Stromal cell of bone marrow (primary cell): ENCODE measurements at places on chromosomes 7 and 10.

DNA sequence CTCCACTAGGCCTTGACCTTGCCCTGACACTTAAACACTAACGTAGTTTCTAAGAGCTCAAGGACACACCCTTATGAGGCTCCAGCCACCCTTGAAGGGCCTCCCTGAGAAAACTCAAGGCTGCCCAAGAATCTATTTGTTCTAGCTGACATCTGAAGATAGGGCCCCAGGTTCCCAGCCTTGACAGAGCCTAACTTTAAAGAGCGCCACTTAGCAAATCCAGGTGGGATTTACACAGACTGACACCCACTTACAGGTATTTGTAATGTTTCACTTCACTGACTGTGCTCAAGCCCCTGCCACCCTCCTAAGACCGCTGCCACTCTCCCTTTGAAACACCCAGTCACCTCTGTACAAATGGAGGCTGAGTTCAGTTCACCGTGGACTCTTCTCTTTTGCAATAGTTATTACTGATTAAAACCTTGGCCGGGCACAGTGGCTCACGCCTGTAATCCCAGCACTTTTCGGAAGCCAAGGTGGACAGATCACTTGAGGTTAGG, 90.4 kb downstream of the SVOPL start:
- DNase-seq, result no peak

DNA sequence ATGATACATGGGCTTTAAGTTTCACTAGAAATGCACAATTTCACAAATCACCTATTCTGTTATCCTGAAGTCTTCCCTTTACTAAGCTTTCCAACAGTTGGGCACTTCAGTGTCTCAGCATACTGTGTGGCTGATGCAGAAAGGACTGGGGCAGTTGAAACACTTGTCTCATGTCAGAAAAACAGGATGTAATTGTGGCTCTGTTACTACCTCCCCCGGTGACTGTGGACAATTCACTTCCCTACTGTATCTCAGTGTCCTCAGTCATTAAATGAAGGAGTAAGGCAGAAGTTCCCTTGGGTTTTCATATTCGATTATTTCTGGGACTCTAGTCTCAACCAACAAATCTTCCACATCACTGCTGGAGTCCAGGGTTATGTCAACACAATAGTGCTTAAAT, 17.9 kb downstream of the ANKRD22 start:
- DNase-seq, result no peak

DNA sequence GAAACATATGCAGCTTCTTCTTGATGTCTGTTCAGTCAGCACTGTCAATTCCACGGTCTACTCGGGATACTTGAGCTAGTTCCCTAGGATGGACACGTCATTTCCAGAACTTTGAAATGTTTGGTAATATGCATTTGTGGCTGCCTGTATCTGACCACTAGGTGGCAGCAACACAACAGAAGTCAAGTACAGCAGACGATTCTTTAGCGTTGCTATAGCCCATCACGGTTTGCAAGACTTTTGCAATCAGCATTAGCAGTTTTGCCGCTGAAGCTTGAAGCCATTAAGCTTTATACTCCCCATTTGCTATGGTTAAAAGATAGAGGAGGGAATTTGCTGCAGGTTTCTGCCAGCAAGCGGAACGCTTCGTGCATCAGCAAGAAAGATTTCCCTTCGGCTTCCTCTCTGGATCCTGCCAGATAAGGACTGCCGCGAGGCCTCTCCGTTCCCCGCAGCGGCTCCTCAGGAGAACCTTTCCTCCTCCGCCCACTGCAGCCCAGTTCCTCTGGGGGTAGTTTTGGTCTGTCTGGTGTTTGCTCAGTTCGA, 63.5 kb downstream of the ABCC2 start:
- peak; percentile 92 for DNase-seq

DNA sequence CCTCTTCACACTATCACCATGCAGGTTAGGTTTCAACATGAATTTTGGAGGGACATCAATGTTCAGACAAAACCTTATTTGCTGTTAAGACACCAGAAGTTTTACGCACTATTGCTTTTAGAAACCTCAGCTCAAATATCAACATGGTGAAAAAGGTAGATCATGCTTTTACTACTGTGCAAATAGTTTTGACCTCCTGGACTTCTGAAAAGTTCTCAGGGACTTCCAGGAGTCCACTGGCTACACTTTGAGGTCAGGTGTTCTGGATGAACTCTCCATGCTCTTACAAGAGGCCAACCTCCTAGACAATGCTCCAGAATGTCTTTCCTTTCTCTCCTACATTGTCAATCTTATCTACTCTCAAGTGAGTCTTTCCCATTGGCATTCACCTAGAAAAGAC, 55.9 kb downstream of the SLC25A13 start:
- DNase-seq, result no peak

GRCh38 chr10:49277973-49278372, 21.0 kb upstream of the C10orf71 start:
- DNase-seq, result no peak

DNA sequence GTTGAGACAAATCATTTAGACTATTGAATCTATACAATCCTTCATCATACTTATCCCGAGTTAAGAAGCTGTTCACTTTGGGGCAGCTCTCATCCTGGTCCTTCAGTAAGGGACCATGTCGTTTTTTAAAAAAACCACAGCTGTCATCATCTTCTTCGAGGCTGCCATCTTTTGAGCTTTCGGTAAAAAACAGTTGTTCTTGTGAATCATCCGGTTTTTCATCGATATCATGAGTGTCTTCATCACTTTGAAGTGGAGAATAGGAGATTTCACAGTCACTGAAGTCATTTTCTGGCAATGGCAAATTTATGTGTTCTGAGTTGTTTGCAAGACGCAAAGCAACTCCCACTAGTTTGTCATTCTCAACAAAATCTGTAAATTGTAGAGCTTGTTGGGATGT, 3.9 kb downstream of the DCLRE1A start:
- no peak for DNase-seq

GRCh38 chr10:76021398-76021797, 590.0 kb downstream of the LRMDA start:
- no peak for DNase-seq

DNA sequence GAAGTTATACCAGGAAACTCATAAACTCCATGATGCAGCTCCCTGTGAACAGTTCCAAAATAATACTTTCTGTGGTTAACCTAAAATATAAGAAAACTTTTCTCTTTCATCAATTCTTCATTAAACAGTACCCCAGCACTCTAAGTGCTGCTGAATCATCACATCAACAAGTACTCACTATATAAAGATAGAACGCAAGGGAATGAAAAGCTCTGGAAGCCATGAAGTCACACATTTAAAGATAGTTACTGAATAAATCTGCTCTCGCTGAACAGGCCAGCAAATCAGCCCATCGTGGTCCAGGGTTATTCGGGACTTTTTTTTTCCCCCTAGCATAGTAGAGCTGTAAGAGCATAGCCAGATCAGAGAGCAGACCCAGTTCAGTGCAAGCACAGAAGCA, 254.3 kb downstream of the IPMK start:
- no peak for DNase-seq

GRCh38 chr7:18103436-18104218, 76.0 kb upstream of the PRPS1L1 start:
- DNase-seq, result no peak

DNA sequence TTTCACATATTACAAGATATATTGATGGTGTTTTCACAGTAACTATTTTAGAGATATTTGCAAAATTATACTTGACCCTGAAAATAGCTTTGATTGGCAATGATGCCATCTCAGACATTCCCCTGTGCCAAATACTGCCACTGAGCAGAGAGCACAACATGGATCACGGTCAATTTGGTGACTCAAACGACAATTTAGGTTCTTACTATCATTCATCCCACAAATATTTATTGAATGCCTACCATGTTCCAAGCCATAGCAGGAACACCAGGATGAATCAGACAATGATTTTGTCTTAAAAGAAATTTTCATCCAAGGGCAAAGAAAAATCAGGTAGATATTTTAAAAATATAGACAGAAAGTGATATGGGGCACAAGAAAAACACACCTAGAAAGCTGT, 153.2 kb upstream of the ADO start:
- DNase-seq, result no peak

- no peak for DNase-seq
Measured at GRCh38 chr10:63697956-63698786, 177.0 kb downstream of the REEP3 start.

GRCh38 chr7:44288811-44289340, 36.5 kb downstream of the CAMK2B start:
- no peak for DNase-seq

DNA sequence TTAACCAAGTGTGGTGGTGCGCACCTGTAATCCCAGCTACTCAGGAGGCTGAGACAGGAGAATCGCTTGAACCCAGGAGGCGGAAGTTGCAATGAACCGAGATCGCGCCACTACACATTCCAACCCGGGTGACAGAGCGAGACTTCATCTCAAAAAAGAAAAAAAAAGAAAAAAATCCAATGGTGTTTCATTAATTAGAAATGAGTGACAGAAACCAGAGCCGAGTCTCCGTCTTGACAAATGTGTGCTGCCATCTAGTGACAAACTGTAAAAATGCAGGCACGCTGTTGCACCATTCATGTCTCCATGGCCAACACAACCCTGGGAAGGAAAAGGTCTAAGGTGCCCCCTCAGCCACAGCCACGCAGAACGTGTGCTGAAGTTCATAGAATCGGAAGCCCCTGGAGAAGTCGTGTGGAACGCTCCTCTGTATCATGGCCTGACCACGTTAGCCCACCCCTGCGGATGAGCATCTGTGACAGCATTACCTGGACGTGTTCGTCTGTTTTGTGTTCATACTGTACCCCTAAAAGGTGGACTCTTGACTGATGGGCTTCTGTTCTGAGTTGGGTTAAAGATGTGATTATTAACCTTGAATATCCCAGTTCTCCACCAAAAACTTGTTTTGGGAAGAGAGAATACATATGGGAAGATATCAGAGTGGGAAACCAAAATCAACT, 94.9 kb downstream of the LYZL2 start:
- peak; percentile 53 for DNase-seq

- peak; percentile 93 for DNase-seq
Measured at GRCh38 chr10:103445767-103446567, 6.2 kb downstream of the CALHM2 start.

DNA sequence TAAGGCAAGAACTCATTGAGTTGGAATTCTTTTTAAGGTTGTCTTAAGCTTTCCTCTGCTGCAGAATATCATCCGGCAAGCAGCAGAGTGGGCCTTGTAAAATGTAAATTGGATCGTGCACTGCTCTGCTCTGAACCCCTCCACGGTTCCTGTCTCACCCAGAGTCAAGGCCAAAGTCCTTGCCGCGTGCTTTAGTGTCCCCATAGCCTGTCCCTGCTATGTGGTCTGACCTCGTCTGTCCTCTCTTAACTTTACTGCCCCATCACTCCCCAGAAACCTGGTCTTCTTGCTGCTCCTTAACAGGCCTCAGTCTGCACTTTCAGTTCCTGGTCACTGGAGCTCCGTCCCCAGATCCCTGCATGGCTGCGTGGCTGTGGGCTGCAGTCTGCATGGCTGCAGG, 121.6 kb upstream of the SDK1 start:
- DNase-seq, result no peak

- DNase-seq, result peak; percentile 86
Measured at GRCh38 chr7:96388620-96389383, 66.9 kb upstream of the SLC25A13 start.

- no peak for DNase-seq
Measured at GRCh38 chr10:104505521-104506042, 135.5 kb upstream of the SORCS3 start.

- DNase-seq, result no peak
Measured at GRCh38 chr10:78247821-78248220, 214.2 kb downstream of the RPS24 start.

DNA sequence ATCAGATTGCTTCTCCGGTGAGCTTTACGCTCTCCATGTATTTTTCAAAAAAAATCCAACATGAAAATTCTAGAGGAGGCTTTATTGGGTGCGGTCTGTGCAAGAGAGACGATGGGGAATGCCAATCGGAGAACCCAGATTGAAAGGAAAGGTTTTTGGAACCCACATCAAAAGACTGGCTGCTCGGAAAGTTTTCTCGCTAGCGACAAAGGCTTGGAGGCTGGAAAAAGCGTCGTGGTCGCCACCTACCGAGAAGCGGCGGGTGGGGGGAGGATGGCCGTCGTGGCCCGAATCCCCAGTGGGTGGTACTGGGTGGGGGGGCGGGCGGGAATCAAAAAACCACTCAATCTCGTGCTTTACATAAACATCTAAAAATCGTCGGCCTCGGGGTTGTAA, 1.1 kb upstream of the GTF2I start:
- no peak for DNase-seq

DNA sequence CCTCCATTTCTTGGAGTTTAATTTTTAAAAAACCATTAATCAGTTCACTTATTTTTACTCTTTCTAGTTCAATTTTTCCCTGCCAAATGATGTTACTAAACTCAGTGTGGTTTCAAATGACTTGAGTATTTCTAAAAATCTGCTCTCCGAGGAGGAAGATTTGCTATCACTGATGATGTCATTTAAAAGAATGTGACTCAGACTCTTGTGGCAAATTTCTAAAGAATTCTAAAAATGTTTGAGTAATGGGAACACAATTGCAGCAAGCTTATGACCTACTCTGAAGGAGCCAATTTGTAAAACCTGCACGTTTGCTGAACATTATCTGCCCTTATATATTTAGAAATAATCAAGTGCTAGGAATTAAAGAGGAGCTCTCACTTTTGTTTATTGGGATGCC, 88.6 kb downstream of the SPAG6 start:
- peak; percentile 80 for DNase-seq

- DNase-seq, result no peak
Measured at GRCh38 chr7:33698041-33698440, 207.3 kb upstream of the BMPER start.

DNA sequence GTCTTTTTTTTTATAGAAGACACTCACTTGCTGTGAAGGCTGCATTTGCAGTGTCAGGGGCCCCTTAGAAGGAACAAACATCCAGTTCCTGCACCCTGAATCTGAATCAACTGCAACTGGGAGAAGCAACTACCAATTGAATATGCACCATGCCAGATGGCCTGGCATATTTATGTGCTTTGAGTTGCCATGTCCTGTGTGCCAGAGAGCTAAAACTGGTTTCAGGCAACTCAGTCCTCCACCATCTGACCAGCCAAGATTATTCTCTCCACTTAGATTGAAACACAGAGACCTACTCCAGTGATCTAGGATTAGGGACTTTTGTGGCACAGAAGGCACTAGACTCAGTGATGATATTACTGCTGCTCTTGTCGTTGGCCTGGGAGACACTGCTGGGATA, 225.4 kb downstream of the HECW1 start:
- no peak for DNase-seq

DNA sequence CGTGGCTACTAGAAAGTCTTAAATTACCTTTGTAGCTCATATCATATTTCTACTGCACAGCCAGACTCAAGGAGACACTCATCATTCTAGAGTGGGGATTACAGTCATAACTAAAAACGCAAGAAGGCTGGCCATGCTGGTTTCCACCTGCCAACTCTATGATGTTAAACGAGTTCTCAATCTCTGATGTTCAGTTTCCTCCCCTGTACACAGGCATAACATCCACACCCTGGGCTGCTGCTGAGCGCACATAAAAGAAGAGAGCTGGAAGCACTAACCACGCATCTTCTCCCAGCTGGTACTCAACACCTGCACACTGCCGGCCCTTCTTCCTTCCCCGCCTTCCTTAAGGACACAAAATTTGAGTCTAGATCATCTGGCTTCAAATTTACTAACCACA, 60.5 kb downstream of the SORBS1 start:
- DNase-seq, result no peak

GRCh38 chr10:131997366-131998049, 15.8 kb upstream of the BNIP3 start:
- no peak for DNase-seq

- no peak for DNase-seq
Measured at GRCh38 chr10:125846894-125847293, 23.5 kb downstream of the BCCIP start.
